ENCODE measurements at places on chromosomes 7 and 10.

DNA sequence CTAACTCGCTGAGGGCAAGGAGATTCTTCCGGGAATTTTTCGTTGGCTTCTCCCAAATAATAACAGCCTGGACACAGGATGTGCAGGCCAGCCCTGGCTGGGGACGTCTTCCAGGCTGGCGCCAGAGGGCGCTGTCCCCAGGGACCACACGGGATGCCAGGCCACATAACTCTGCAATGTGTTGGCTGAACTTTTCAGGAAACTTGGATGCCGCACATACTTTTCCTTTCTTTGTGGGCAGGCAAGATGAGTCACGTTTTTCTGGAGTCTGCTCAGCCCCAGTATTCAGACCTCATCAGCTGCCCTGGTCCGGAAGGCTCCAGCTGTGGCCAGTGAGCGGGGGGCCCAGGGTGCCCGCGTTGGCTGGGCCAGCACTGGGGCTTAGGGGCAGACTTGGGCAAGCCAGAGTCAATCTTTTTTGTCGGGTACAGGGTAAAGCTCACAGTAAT, 122.7 kb downstream of the PRKAG2 start:
- H3K36me3 ChIP-seq = no peaks in the 10 kb centered on the region
- no peak overlapping the region for H3K27ac ChIP-seq
- DNase-seq = peak; percentile 34

GRCh38 chr7:46494441-46494840, 573.4 kb upstream of the IGFBP3 start:
- no peaks in the 10 kb centered on the region for H3K4me1 ChIP-seq
- no peak overlapping the region for H3K4me3 ChIP-seq
- DNase-seq = no peak

DNA sequence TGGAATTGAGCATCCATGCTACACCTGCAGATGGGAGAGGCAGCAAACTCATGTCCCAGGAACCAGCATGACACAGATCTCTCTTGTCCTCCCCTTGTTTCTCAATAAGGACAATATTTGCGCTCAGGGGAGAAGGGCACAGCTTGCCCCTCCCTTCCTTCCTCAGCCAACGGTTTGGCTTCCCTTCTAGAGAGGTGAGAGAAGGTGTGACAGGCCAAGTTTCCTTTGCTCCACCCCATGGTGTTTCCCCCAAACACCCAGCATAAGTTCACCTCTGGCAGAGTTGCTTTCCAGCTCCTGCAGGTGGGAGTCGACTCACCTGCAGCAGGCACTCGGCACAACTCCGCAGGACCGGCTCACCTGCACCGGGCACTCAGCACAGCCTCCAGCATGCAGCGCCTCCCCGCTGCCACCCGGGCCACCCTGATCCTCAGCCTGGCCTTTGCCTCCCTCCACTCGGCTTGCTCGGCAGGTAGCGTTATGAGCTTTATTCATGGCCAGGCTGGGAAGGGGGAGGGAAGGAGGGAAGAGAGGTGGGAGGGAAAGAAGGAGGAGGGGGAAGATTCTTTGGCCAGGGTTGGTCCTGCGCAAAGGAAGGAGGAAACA, at the start of the genes ATP6V0A4 and TMEM213:
Gene ATP6V0A4 (minus strand): TSS at position 482 of the 606 bp plus-strand sequence. CDS start 26,949 bp downstream, outside the sequence.
Gene TMEM213 (plus strand): TSS at position 280 of the 606 bp plus-strand sequence. CDS start 111 bp downstream, at position 391.
- no peak for DNase-seq
- no peaks in the 10 kb centered on the region for H3K36me3 ChIP-seq
- H3K4me3 ChIP-seq = no peak within 1 kb of the TSS
- H3K4me1 ChIP-seq = no peaks in the 10 kb centered on the region
- H3K27ac ChIP-seq = no peak within 1 kb of the TSS
- H3K27me3 ChIP-seq = no peaks in the 10 kb centered on the region

GRCh38 chr10:94351089-94351488, 11.7 kb downstream of the NOC3L start:
- no peaks in the 10 kb centered on the region for H3K27me3 ChIP-seq
- no peak overlapping the region for H3K27ac ChIP-seq
- DNase-seq = no peak
- peaks cover 21% of the 10 kb centered on the region for H3K36me3 ChIP-seq
- H3K4me1 ChIP-seq = no peaks in the 10 kb centered on the region
- no peak overlapping the region for H3K4me3 ChIP-seq

GRCh38 chr10:110746254-110746826, 102.2 kb downstream of the RBM20 start:
- H3K4me1 ChIP-seq = peaks cover 5% of the 10 kb centered on the region
- H3K4me3 ChIP-seq = no peak overlapping the region
- H3K36me3 ChIP-seq = no peaks in the 10 kb centered on the region
- H3K27ac ChIP-seq = no peak overlapping the region
- peak; percentile 66 for DNase-seq

GRCh38 chr10:20949967-20950366, 52.9 kb upstream of the NEBL start:
- no peak overlapping the region for H3K4me3 ChIP-seq
- no peak for DNase-seq
- H3K27me3 ChIP-seq = no peaks in the 10 kb centered on the region
- no peak overlapping the region for H3K27ac ChIP-seq
- no peaks in the 10 kb centered on the region for H3K36me3 ChIP-seq
- no peaks in the 10 kb centered on the region for H3K4me1 ChIP-seq

- H3K36me3 ChIP-seq = no peaks in the 10 kb centered on the region
- H3K4me1 ChIP-seq = no peaks in the 10 kb centered on the region
- H3K27ac ChIP-seq = no peak overlapping the region
- DNase-seq = no peak
Measured at GRCh38 chr7:75921479-75921878, 6.5 kb downstream of the POR start.

- no peaks in the 10 kb centered on the region for H3K4me1 ChIP-seq
- no peak overlapping the region for H3K4me3 ChIP-seq
- no peaks in the 10 kb centered on the region for H3K36me3 ChIP-seq
- DNase-seq = peak; percentile 11
- no peak overlapping the region for H3K27ac ChIP-seq
- no peaks in the 10 kb centered on the region for H3K27me3 ChIP-seq
Measured at GRCh38 chr10:84665883-84666463, 337.6 kb downstream of the CCSER2 start.

DNA sequence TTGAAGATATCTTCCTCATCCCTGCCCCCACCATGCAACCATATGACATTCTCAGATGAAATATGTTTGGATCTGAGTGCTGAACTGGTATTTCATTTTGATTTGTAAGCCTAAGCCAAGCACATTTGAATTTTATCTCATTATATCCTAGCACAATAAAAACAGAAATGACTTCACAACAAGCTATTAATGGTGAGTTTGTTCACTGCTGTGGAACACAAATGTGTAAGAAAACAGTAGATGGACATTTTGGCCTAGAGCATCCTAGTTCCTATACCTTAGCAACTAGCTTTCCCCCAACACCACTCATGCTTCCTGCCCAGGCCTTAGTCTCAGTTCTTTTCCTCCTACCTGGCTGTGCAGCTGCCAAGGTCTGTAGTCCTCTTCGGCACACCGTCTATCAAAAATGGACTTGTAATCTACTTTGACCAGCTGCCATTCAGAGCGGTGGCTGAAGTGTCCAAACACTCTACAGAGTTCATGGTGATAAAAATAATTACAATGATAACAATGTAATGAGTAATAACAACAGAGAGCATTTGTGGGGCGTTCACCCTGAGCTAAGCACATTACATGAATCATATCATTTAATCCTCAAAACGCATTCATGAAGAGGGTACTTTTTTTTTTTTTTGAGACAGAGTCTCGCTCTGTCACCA, 491.9 kb downstream of the SORCS1 start:
- H3K36me3 ChIP-seq = no peaks in the 10 kb centered on the region
- no peak for DNase-seq
- H3K4me3 ChIP-seq = no peak overlapping the region
- H3K27me3 ChIP-seq = no peaks in the 10 kb centered on the region
- no peak overlapping the region for H3K27ac ChIP-seq
- H3K4me1 ChIP-seq = no peaks in the 10 kb centered on the region

- H3K4me3 ChIP-seq = no peak overlapping the region
- H3K36me3 ChIP-seq = no peaks in the 10 kb centered on the region
- DNase-seq = peak; percentile 77
- no peaks in the 10 kb centered on the region for H3K27me3 ChIP-seq
- no peaks in the 10 kb centered on the region for H3K4me1 ChIP-seq
Measured at GRCh38 chr10:69515699-69516259, 57.4 kb downstream of the NEUROG3 start.

DNA sequence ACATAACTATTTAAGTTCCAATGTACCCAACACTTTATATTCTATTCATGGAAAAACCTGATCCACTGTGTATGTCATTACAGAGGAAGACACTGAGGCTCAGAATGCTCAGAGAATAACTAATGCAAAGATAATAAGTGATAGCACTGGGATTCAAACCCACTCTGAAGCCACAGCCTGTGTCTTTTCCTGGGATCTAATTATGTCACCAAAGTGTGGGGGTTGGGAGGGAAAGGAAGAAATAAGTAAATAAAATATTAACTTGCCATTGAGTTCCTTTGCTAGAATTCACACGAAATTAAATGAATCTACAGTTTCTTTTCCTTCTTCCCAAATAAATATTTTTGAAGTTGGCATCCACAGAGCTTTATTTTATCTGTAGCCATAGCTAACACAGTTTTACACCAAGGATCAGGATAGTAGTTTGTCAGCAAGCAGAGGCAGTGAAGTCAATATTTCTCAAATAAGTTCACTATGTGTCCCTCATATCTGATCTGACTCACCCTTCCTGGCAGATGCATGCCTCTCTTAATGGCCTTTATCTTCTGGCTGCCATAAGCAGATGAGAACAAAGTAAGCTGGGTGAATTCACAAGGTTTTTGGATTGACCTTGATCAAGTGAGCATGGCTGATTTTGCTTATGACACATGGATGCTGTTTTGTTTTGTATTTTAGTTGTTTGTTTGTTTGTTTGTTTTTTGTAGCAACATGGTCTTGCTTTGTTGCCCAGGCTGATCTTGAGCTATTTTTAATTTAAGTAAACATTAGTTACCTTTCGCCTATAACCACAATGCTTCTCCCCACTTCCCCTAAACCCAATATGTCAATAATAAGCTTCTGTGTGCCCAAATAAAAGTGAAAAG, 6.3 kb downstream of the RAPGEF5 start:
- no peaks in the 10 kb centered on the region for H3K4me1 ChIP-seq
- H3K27ac ChIP-seq = no peak overlapping the region
- H3K36me3 ChIP-seq = no peaks in the 10 kb centered on the region
- no peak overlapping the region for H3K4me3 ChIP-seq

DNA sequence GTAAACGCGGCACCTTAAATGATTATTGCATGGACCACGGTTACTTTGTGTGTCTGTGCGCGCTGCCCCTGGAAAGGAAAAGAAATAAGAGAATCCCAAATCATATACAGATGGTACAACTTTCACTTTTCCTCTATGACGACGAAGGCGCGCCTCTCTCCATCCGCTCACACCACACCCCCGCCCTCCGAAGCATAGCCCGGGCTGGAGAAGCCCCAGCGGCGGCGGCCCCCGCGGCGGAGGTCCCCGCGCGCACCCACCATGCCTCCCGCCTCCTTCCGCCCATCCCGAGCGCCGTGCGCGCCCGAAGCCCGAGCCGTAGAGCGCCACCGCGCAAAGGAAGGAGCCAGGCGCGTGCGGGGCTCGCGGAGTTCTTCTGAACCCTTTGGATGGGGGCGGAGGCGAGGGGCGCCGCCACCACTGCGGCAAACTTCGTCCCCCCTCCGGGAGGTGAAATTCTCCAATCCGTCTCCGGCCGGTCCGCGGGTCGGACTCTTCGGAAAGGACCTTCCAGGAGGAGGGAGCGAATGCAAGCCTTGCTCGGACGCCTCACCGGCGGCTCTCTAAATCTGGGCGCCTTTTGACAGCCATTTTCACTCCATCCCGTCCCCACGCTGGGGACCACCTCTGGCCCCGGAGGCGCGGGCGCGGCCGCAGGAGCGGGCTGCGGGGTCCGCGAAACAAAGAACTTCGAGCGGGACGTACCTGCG, 588 bp downstream of the GLI3 start:
- H3K27ac ChIP-seq = no peak overlapping the region
- H3K27me3 ChIP-seq = peaks cover 27% of the 10 kb centered on the region
- DNase-seq = peak; percentile 29
- peaks cover 23% of the 10 kb centered on the region for H3K4me1 ChIP-seq

DNA sequence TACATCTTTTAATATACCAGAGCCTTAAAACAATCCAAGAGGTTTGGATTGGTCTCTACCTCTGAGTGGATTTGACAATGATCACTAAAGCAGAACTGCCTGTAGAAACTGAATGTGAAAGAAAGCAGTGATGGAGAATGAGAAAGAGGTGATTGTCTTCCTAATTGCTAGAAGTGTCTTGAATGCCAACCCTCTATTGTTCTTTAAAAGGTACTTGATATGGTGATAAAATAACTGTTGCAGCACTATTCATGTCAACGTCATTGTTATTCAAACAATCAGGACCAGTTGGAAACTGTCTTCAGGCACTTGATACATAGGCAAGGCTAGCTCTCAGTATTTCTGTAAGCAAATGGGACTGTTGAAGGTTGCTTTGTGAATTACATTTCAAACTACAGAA, 47.9 kb upstream of the ITPRID1 start:
- DNase-seq = no peak
- H3K36me3 ChIP-seq = no peaks in the 10 kb centered on the region
- no peaks in the 10 kb centered on the region for H3K4me1 ChIP-seq

DNA sequence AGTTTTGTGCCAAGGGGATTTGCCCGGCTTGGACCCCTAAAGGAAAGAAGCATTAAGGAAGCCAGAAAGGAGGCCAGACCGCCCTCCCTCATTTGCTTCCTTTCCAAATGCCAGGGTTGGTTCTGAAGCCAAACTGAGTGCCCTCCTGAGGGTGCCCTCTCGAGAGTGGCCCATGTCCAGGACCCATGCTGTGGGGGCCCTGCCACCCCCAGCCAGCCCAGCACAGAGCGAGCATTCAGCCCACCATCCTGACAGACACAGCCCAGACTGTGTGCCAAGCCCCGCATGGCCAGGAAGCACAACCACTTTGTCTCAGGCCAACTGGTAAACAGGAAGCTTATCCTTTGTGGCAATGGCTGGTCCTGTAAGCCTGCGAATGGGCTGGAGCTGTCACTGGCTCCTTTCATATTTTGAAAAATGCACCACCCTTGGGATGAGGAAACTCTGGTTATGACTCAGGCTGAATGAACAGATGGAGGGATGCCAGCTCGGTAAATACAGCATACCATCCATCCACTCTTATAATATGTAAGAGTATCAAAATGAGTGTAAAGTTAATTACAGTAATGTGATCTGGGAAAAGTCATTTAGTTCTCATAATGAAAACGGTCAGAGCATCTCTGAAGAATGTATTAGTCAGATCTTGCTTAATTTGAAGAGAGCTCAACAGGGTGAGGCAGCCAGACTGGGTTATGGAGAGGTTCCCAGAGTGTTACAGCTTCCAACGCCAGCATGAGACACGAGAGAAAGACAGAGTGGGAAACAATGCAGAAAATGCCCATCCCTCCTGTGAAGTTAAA, 65.0 kb downstream of the STK17A start:
- no peak overlapping the region for H3K4me3 ChIP-seq
- H3K36me3 ChIP-seq = peaks cover 16% of the 10 kb centered on the region
- H3K27me3 ChIP-seq = no peaks in the 10 kb centered on the region
